ENCODE measurements at places on chromosomes 2 and 18. TPM values are rescaled to one million over a fixed set of nuclear protein-coding genes. Genes with fewer than 3 reads are reported as not detected.

Gene DPP10
- not detected for total RNA-seq

Gene LYG2
- total RNA-seq, result not detected

Gene TWIST2
- total RNA-seq, result not detected

Gene NRP2
- 3.3 TPM for total RNA-seq

Gene METAP1D
- total RNA-seq, result 5.6 TPM

Gene ASB3
- total RNA-seq, result 29.8 TPM

Gene ZBTB7C
- total RNA-seq, result not detected

Gene SRD5A2
- total RNA-seq, result not detected

Gene RGPD4
- total RNA-seq, result 0.61 TPM

Gene CD28
- total RNA-seq, result 52.7 TPM

Gene RAB6C
- total RNA-seq, result 0.11 TPM

Gene MPP4
- total RNA-seq, result not detected

Gene DES
- not detected for total RNA-seq

Gene PLEK
- 28.8 TPM for total RNA-seq

Gene CCDC150
- total RNA-seq, result 8.4 TPM

Gene CCDC74B
- 1.5 TPM for total RNA-seq

Gene SATB2
- 0.11 TPM for total RNA-seq

Gene PCARE
- not detected for total RNA-seq

Gene KIAA2012
- total RNA-seq, result not detected

Gene REEP1
- 0.11 TPM for total RNA-seq
